ENCODE measurements at places on chromosomes 4 and X.

DNA sequence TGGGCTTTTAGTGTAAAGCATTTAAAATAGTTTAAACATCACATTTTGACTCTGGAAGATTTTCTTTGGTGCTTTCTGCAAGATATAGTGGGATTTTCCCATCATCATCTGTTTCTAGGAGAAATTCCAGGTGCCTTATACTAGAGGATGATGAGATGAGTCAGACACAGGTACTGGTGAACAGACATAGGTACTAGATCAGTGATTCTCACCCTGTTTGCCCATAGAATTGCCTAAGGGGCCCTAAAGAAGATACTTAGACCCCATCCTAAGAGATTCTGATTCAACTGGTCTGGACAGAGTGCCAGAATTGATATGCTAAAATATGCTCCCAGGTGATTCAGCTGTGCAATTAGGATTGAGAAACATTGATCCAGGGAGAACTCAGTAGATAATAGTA lies 9.7 kb downstream of the TSPAN7 start:
- DNase-seq = no peak

DNA sequence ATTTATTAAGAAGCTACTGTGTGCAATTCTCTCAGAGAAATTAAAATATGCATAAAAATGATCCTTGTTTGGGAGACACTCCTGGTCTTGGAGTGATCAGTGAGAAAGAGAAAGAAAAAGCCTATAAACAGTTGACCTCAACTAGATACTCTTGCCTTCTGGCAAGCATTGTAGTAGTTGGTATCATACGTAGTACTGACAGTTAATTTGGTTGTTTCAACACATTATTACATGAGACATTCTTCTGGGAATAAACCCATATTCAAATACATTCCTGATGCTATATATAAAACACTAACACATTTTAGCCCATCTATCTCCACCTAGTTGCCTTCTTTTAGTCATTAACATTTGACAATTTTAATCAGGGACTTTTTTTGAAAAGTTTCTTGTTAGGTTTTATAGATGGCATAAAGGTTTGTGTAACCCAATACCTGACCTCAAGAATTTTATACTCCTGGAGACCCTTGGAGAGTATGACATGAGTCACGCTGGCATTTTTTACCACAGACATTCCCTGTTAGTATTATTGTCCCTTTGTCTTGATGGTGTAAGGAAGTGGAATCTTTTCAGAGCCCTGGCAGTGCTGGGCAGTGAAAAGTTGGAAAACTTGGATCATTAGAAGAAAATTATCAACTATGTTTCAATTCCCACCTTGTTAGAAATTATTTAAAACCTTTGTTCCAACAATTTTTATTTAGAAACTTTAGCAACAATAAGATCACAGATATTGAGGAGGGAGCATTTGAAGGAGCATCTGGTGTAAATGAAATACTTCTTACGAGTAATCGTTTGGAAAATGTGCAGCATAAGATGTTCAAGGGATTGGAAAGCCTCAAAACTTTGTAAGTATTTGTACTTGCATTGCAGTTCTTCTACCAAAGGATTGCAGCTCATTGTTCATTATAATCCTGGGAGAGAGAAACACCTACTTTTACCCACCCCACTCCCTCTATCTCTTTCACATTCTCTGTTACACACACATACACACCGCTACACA lies 167.1 kb upstream of the PACRGL start:
- no peak for DNase-seq

DNA sequence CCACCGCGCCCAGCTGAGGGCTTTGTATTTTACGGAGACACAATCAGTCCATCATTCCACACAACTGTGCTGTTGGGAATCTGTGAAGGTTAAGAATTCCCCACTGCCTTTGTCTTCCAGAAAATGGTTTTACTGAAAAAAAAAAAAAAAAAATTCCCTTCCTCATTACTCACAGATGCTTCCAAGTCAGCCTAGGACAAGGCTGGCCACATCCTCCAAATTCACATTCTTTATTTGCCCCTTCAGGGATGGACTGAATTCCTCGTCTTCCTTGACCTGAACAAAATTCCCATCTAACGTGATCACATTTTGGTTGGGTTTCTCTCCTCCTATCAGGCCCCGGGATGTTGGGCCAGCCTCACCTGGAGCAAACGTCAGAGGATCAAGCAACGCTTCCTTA lies 130.3 kb downstream of the DHRSX start:
- no peak for DNase-seq

DNA sequence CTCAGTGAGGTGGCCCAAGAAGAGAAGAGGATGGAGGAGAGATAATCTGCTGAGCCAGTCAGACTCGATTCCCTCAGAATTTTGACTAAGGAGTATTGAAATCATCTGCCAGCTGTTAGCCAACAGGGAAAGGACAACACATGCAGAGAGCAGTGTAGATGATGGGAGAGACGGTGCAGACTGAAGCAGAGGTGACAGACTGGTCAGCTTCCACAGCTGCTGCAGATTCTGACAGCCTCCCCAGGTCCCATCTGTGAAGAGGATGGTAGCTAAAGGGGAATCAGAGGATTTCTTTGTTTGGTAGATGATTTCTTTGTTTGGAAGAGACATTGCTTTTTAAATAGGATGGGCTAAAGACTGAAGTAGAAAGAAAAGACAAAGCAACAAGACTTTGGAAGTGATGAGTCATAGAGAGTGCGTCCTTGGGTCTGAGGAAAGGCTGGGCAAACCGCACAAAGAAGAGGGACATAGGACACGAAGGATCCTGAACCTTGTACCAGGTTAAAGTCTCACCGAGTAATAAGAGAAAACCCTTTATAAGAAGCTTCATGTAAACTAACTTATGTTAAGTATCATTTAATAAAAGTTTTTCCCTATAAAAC lies 27.6 kb downstream of the INTU start:
- DNase-seq = no peak

DNA sequence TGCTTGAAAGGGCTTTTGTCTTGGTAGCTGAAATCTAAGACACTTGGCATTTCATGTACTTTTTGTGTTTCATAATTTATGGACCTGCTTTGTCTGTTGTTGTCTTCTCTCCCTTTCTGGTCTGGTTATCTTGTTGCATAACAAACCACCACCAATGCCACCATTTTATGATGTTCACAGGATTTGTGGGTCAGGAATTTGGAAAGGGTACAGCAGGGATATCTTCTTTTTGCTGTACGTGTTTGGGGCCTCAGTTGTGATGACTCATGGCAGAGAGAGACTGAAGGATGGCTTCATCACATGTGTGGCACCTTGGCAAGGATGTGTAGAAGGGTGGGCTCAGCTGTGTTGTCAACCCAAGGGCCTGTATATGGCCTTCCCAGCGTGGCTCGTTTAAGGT lies 35.2 kb downstream of the KDM6A start:
- no peak for DNase-seq

- no peak for DNase-seq
These were observed 34.5 kb downstream of the UGT2B10 start for GRCh38 chr4:68850293-68850692.

- DNase-seq = no peak
These were observed 9.5 kb downstream of the RBPJ start for GRCh38 chr4:26330186-26330787.

DNA sequence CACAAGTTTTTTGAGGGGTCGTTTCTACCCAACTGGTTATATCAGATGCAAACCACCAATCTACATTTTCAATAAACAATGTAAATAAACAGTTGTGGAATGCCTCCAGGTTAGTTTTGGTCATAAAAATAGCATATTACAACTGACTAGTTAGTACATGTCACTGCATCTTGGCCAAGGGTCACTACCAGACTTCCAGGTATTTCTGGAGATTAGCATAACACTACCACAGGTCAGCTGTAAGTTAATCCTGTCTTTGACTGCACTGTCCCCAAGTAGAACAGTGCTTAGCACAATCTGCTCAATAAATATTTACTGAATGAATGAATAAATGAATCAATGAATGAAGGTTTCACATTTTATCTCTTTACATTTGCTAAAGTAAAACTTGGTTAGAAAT lies 64.4 kb downstream of the TBC1D19 start:
- DNase-seq = no peak

All from stimulated activated CD8-positive, alpha-beta memory T cell treated with anti-CD3 and anti-CD28 coated beads, Interleukin-12 subunit alpha, Interleukin-12 subunit beta, amount 100 ng/mL, for 1 hour (primary cell).